ENCODE measurements at places on chromosomes 1 and 21.

DNA sequence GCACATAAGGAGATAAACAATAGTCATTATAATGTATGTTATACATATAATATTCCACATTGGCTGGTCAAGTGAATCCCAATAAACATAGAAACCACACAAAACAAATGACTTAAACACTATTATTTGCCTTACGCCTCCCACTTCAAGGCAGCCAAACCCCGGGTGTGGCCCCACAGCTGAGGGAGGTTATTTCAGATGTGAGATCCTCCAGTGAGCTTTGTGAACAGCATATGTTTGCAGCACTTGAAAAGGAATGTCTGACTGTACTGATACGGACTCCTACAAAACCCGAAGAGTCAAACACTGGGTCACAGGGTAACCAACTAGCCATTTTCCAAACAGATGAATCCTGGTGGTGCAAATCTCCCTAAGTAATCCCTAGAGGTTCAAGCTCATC is 27.1 kb upstream of the DISP1 start:
- peak; percentile 69 for DNase-seq

- DNase-seq: no peak
Observed at GRCh38 chr1:30638811-30639210, 84.6 kb downstream of the MATN1 start.

DNA sequence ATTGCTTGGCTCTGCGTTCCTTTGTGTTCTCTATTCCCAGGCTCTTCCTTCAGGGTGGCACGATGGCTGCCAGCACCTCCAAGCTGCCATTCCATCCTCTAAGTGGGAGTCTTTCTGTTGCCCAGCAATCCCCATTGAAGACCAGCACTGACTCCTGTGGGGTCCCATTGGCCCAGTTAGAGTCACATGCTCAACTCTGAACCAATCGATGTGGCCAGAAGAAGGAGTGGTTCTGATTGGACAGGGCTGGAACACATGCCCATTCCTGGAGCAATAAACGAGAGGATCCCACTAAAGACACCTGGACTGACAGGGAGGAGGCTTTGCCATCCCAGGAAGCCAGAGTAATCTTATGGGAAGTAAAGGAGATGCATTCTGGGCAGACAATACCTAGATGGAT is 97.2 kb upstream of the IGSF21 start:
- DNase-seq: no peak

GRCh38 chr1:112393631-112393974 is 2.4 kb upstream of the CTTNBP2NL start:
- DNase-seq: no peak

- no peak for DNase-seq
Observed at GRCh38 chr1:55128418-55128995, 86.7 kb downstream of the USP24 start.

DNA sequence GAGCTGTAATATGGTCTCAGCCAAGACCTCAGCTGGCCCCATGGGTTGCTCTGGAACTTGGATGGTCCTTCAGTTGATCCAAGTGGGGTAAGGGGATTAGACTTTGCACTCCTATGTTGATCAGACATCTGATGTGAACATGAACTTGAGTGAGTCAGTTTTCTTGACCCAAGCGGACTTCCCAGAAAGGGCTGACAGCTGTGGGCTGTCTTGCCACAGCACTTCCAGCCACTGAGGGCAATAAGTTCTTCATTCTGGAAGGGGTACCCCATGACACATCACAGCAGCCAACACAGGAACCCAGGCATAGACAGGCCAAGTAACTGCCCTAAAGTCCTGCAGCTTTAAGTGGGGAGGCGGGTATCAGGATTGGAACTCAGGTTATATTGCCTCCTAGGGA is 93.9 kb upstream of the USP24 start:
- no peak for DNase-seq

DNA sequence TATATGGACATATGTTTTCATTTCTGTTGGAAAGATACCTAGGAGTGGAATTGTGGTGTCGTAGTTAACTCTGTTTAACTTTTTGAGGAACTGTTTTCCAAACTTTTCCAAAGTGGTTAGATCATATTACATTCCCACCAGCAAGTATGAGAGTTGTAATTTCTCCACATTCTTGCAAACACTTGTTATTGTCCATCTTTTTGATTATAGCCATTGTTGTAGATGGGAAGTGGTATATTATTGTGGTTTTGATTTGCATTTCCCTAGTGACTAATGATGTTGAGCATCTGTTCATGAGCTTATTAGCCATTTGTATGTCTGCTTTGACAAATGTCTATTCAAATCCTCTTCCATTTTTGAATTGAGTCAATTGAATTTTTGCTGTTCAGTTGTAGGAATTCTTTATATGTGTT is 19.8 kb downstream of the CAMTA1 start:
- no peak for DNase-seq

- DNase-seq: no peak
Observed at GRCh38 chr1:10856176-10856683, 59.8 kb upstream of the CASZ1 start.

- no peak for DNase-seq
Observed at GRCh38 chr1:25628741-25629421, 12.3 kb downstream of the MAN1C1 start.
